ENCODE measurements at places on chromosomes 5 and 9.

GRCh38 chr5:180178531-180179441 is 30.2 kb downstream of the RASGEF1C start:
- H3K4me1 ChIP-seq: peaks cover 15% of the 10 kb centered on the region
- DNase-seq: no peak
- no peak overlapping the region for H3K27ac ChIP-seq
- no peaks in the 10 kb centered on the region for H3K36me3 ChIP-seq

DNA sequence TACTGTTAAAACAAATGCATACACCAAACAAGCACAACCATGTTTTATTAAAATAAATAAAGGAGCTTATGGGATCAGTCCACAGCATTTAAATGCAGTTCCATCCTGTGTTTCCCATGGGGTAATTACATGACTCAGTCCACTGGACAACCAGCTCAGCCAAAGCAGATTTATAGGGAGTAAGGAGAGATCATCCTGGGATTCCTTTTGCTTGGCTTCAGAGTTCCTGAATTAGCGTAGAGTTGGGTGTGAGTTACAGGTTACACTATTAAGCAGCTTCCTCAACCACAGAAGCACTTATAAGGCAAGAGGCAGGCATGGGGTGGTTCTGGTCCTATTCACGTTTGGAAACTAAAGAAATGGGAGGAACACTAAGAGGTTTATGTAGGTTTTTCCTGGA is 381.1 kb upstream of the ACTBL2 start:
- H3K36me3 ChIP-seq: no peaks in the 10 kb centered on the region
- H3K4me3 ChIP-seq: no peak overlapping the region
- H3K27ac ChIP-seq: no peak overlapping the region
- peak; percentile 76 for DNase-seq
- peaks cover 2% of the 10 kb centered on the region for H3K4me1 ChIP-seq
- no peaks in the 10 kb centered on the region for H3K27me3 ChIP-seq

GRCh38 chr9:134834217-134834956 is 46.2 kb upstream of the FCN2 start:
- no peak for DNase-seq
- peaks cover 94% of the 10 kb centered on the region for H3K36me3 ChIP-seq
- H3K27me3 ChIP-seq: no peaks in the 10 kb centered on the region
- H3K4me1 ChIP-seq: no peaks in the 10 kb centered on the region
- no peak overlapping the region for H3K4me3 ChIP-seq

DNA sequence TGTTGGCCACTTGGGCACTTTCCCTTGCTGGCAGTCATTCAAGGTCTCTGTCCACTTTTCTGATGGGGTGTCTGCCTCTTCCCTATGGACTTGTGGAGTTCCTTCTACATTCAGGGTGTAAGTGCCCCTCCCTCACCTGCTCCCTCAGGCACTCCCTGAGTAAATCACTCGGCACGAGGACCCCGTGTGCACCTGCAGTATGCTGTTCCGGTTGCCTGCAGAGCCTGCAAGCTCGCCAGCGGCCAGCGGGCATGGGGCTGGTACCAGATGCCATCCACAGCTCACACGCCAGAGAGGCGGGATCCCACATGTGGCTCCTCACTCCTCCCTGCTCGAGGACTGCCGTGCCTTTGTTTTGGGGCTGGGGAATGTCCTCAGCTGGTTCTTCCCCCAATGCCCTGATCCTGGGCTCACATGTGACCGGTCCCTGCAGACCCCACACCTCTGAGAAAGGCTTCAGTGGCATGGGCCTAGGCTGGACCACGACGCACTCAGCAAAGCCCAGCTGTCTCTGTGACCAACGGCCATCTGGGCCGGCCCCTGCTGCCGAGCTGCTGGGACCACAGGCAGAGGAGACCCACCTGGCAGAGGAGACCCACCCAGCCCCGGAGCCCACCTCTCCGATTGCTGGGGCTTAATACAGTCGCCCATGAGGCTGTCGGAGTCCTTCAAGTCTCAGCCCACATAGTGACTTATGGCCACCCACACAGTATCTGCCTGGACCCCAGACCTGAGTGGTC is 46.1 kb upstream of the CLPTM1L start:
- no peak for DNase-seq
- no peak overlapping the region for H3K27ac ChIP-seq
- H3K4me1 ChIP-seq: no peaks in the 10 kb centered on the region
- no peak overlapping the region for H3K4me3 ChIP-seq
- no peaks in the 10 kb centered on the region for H3K36me3 ChIP-seq
- peaks cover 43% of the 10 kb centered on the region for H3K27me3 ChIP-seq

DNA sequence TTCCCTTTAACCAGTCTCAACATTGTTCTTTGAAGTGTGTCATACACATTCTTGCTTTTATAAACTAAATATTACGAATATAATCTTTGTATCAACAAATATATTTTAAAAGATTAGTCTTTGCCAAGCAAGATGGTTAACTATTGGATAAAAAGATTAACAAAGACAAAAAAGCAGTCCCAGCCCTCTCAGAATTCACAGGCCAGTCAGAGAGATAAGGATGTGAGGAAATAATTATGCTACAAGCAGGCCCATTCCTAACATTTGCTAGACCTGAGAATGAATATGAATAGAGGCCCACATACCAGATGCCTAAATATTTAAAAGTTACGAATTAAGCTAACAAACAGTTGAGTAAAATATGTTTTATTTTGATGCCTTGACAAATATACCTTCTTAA is 457.7 kb downstream of the CETN3 start:
- H3K4me1 ChIP-seq: no peaks in the 10 kb centered on the region
- no peak overlapping the region for H3K27ac ChIP-seq
- H3K36me3 ChIP-seq: no peaks in the 10 kb centered on the region
- no peak for DNase-seq
- no peak overlapping the region for H3K4me3 ChIP-seq

- H3K36me3 ChIP-seq: no peaks in the 10 kb centered on the region
- no peak overlapping the region for H3K27ac ChIP-seq
- H3K4me1 ChIP-seq: no peaks in the 10 kb centered on the region
- no peaks in the 10 kb centered on the region for H3K27me3 ChIP-seq
- H3K4me3 ChIP-seq: no peak overlapping the region
Measured at GRCh38 chr9:80615964-80616363, 1044.2 kb downstream of the TLE4 start.

GRCh38 chr9:126334721-126335621 is 8.3 kb downstream of the MVB12B start:
- H3K27ac ChIP-seq: no peak overlapping the region
- H3K4me1 ChIP-seq: peaks cover 9% of the 10 kb centered on the region
- DNase-seq: peak; percentile 33

DNA sequence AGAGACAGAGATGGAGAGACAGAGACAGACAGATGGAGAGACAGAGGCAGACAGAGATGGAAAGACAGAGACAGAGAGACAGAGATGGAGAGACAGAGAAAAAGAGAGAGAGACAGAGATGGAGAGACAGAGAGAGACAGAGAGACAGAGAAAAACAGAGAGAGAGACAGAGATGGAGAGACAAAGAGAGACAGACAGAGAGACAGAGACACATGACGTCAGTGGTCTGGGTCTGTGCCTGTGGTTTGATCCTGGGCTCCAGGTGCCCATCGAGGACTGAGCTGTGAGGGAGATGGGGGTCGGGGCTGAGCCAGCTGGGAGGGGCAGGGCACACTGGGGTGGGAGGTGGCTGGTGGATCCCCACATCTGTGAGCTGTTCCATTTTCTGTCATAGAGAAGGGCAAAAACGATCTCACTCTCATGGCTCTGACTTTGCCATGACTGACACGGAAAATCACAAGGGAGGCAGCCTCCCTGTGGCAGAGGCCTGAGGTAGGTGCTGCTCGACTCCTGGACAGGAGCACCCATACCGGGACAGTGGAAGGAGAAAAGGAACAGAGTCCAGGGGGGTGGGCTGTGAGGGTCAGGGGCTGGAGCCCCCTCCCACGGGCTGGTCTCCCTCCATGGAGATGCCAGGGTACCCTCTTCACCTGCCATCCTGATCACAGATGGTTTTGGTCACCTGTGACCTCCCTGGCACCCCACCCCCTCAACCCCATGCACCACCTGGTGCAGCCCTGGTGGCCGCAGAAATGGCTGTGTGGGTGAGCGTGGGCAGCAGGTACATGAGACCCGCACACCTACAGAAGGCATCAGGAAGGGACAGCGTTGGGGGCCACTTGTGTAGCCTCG is 28.8 kb downstream of the GLT6D1 start:
- H3K4me3 ChIP-seq: no peak overlapping the region
- no peak overlapping the region for H3K27ac ChIP-seq
- H3K4me1 ChIP-seq: no peaks in the 10 kb centered on the region
- DNase-seq: no peak

DNA sequence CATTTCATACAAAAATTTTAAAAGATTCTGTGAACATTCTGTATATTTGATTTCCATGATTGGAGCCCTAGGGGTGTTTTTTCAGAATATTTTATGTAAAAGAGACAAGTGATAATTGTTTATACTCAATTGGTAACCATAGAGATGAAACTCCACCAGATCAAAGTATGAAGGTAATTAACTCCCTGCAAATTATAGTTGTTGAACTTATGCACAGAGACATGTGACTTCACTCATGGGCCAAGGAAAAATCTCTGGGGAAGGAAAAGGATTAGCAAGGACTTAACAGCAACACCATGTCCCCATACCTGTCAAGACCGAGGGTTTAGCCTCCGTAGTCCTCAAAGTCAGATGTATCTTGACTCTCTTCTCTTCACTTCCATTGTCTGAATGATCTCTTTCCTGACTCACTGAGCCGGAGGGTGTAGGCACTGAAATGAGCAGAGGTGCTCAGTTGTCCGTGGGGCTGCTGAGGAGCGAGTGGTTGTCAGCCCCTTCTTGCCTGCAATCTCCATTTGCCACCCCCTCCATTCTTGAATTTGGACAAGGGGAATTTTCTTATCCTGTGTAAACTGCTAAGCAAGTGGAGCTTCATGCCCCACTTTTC is 17.5 kb upstream of the CXCL14 start:
- H3K27ac ChIP-seq: no peak overlapping the region
- no peaks in the 10 kb centered on the region for H3K27me3 ChIP-seq
- no peak overlapping the region for H3K4me3 ChIP-seq
- no peak for DNase-seq
- no peaks in the 10 kb centered on the region for H3K4me1 ChIP-seq

DNA sequence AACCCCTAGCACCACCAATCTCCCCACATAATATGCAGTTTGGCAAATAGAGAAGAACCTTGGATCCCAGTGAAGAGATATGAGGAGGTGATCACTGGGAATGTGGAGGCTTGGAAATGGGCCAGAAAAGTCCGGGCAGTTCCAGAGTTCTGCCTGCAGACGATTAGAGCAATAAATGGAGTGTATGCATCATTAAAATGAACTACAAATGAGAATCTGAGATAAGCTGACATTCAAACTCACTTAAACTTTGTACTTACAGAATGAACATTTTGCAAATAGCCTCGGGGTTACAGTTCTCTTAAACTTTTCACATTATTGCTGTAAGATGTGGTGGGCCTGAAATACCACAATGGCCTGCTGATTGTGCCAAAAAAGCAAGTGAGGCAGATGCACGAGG is 23.0 kb upstream of the LHFPL2 start:
- no peaks in the 10 kb centered on the region for H3K27me3 ChIP-seq
- no peaks in the 10 kb centered on the region for H3K36me3 ChIP-seq
- no peak overlapping the region for H3K27ac ChIP-seq
- no peak overlapping the region for H3K4me3 ChIP-seq
- H3K4me1 ChIP-seq: peaks cover under 1% of the 10 kb centered on the region

DNA sequence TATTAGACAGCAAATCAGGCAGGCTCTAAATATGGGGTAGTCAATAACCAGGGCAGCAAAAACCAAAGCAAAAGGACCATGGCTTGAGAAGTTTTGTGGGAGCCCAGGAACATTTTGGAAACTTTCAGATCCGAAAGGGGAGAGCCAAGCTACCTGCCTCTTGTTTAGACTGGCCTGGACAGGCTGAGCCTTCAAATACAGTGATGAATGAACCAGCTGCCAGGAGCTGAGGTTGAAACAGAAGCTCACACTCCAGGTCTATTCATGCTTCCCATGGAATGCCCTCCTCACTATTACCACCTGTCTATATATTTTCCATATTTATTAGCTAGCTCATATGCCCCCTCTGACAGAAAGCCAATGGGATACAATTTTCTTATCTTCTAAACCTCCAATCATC is 150.8 kb upstream of the SLC44A1 start:
- no peak overlapping the region for H3K4me3 ChIP-seq
- DNase-seq: no peak
- H3K27ac ChIP-seq: no peak overlapping the region
- H3K27me3 ChIP-seq: no peaks in the 10 kb centered on the region
- no peaks in the 10 kb centered on the region for H3K36me3 ChIP-seq
- H3K4me1 ChIP-seq: no peaks in the 10 kb centered on the region

- H3K27me3 ChIP-seq: no peaks in the 10 kb centered on the region
- DNase-seq: peak; percentile 12
- no peak overlapping the region for H3K4me3 ChIP-seq
- no peak overlapping the region for H3K27ac ChIP-seq
- peaks cover 14% of the 10 kb centered on the region for H3K36me3 ChIP-seq
- H3K4me1 ChIP-seq: peaks cover 10% of the 10 kb centered on the region
Measured at GRCh38 chr9:123033864-123034601, 566 bp downstream of the GPR21 start.

- H3K4me3 ChIP-seq: no peak overlapping the region
- no peak for DNase-seq
- H3K27me3 ChIP-seq: no peaks in the 10 kb centered on the region
- no peaks in the 10 kb centered on the region for H3K4me1 ChIP-seq
- H3K36me3 ChIP-seq: no peaks in the 10 kb centered on the region
Measured at GRCh38 chr5:128121651-128122050, 38.1 kb downstream of the SLC12A2 start.

GRCh38 chr5:108810717-108811116 is 63.0 kb downstream of the FER start:
- no peaks in the 10 kb centered on the region for H3K27me3 ChIP-seq
- DNase-seq: no peak
- H3K36me3 ChIP-seq: no peaks in the 10 kb centered on the region
- H3K27ac ChIP-seq: no peak overlapping the region

DNA sequence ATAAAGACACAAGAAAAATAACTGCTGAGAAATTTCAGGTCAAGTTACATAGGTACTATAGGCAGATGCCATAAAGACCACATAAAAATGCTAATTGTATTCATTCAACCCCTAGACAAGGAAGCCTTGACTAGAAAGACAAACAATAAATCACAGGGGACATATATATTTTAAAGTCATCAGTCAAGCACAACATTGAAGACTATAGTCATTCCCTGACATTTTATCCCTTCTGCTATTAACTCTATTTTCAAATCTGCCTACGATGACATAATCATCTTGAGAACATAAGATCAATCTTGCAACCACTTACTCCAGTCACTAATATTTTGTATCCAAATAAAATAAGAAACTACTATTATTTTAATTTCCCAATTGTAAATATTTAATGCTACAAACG is 38.3 kb downstream of the FAM13B start:
- H3K36me3 ChIP-seq: peaks cover 9% of the 10 kb centered on the region
- no peak for DNase-seq
- no peak overlapping the region for H3K27ac ChIP-seq
- no peak overlapping the region for H3K4me3 ChIP-seq
- no peaks in the 10 kb centered on the region for H3K27me3 ChIP-seq

DNA sequence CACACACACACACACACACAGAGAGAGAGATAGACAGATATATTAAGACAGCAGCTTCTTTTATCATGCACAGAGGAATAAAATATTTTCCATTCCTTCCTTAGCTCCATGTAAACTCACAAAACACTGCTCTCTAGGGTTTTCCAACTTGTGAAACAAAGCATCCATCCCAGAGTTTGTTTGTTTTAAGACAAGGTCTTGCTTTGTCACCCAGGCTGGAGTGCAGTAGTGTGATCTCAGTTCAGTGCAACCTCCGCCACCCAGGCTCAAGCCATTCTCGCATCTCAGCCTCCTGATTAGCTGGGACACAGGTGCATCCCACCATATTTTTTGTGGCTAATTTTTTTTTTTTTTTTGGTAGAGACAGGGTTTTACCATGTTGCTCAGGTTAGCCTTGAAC is 298.7 kb downstream of the FBXL17 start:
- no peaks in the 10 kb centered on the region for H3K27me3 ChIP-seq
- H3K4me1 ChIP-seq: no peaks in the 10 kb centered on the region
- H3K36me3 ChIP-seq: no peaks in the 10 kb centered on the region
